GM20000 (cell line): ENCODE measurements at places on chromosomes 4 and X.

DNA sequence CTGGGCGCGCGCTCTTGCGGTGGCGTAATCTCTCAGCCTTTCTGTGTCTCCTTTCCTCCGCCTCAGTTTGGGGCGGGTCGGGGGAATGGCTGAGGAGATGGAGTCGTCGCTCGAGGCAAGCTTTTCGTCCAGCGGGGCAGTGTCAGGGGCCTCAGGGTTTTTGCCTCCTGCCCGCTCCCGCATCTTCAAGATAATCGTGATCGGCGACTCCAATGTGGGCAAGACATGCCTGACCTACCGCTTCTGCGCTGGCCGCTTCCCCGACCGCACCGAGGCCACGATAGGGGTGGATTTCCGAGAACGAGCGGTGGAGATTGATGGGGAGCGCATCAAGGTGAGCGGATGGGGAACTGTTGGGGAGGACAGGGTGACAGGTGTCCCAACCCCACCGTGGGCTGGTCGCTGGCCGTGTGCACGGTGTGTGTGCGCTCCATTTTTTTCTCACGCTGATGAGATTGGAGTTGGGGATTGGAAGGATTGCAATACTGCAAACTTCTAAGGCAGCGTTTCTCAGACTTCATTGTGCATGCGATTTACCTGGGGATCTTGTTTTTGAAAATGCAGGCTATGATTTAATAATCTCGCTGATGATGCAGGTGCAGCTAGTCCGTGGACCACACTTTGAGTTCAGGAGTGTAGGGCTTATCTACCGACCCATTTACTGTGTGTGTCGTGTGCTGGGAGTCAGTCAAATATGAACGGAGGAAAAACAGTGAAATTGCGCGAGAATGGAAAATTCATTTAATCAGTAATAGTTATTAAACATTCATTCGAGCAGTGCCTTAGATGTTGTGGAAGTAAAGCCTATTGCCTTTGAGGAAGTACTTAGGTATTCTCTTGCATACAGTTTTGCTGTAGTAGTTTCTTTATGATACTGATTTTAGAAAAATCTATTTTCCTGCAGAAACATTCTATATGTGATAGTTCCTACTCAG is at the start of gene RAB33B:
Gene RAB33B (plus strand): TSS at position 11 of the 935 bp plus-strand sequence. CDS start 75 bp downstream, at position 86.
- DNase-seq, result no peak

GRCh38 chrX:108123591-108124366 is 32.2 kb downstream of the ATG4A start:
- DNase-seq, result no peak

DNA sequence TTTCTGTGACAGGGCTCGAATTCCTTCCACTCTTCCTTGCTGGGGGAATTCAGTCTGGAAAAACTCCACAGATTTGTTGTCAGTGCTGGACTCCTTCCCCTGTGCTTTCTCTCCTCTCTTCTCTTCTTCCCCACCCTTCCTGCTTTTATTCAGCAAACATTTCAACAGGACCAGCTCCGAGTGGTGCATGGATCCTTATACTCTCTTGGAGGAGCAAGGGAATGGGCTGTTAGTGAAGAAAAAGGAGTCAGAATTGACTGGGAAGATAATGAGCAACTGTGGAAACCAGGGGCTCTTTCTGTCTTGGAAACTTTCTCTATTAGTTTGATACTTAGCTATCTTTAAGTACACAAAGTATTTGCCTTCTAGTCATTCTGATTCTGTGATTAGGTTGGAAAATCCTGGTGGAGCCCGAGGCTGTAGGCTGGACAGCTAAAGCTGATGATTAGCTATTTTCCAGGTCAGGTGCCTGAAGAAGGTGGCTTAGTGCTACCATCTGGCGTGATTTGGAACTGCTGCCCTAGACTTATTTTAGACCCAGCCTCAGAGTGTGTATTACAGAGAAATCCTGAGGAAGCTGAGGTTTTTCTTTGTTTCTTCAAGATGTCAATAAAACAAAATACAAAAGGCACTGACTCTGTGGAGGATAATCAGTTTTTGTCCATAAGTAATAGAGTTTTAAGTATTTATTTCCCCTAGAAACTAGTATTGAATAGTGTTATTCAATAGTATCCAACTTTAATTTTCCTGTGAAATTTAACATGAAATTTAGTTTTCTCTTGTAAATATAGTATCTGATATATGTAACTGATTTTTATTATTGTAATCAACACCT is 38.4 kb downstream of the NAP1L5 start:
- peak; percentile 55 for DNase-seq

- no peak for DNase-seq
Observed at GRCh38 chr4:128424527-128425497, 137.2 kb upstream of the PGRMC2 start.

GRCh38 chr4:140633124-140633523 is 64.4 kb upstream of the UCP1 start:
- DNase-seq, result no peak

DNA sequence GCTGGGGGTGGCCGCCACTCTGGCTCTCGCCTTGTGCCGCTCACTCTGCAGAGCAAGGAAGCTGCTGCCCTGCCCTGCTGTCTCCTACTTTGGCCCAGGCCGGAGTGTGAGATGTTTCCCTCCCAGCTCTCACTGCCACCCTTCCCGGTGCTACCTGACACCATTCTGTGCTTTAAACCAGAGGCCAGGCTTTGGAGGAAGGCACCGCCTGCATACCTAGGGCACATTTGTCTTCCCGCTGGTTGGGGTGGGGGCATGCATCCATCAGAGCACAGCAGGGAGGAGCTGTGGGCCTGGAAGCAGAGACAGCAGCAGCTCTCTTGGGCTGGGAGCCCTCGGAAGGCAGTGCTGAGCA is 96.9 kb upstream of the PSAPL1 start:
- DNase-seq, result no peak

DNA sequence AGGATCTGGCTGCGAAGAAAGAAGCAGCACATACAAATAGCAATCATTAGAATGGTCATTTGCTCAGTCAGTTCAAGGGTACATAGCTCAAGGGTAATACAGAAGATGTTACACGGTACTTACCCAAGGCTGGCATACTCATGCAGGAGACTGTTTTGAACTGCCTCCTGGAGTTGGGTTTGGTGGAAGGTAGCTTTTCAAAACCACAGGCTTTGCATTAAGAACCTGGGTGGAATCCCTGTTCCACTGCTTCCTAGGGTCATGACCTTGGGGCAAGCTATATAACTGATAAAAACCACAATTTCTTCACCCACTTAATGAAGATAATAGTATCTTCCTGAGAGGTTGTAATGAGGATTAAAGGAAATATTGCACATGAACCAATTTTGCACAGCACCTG is 36.5 kb downstream of the TBC1D9 start:
- no peak for DNase-seq

GRCh38 chrX:53312946-53313727 is 31.8 kb upstream of the IQSEC2 start:
- DNase-seq, result peak; percentile 54

DNA sequence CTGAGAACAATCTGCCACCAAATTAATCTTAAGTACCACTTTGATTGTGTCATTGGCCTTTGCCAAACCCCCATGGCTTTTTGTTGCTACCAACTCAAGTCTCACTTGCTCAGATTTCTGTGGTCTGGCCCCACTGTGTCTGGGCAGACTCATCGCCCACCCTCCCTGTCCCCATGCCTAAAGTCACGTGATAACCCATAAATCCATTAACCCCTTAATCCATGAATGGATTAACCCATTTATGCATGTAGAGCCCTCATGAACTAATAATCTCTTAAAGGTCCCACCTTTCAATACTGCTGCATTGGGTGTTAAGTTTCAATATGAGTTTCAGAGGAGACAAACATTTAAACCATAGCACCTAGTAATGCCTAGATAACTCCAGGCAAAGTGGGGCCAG is 78.5 kb upstream of the BLTP1 start:
- no peak for DNase-seq

- DNase-seq, result no peak
Observed at GRCh38 chrX:25124391-25124790, 108.6 kb upstream of the ARX start.

GRCh38 chr4:67106861-67107460 is 438.3 kb downstream of the CENPC start:
- DNase-seq, result no peak

GRCh38 chrX:40773809-40774208 is 38.5 kb upstream of the MED14 start:
- DNase-seq, result no peak

- no peak for DNase-seq
Observed at GRCh38 chr4:88605736-88606135, 13.5 kb downstream of the HERC3 start.

GRCh38 chrX:130560544-130560943 is 158.8 kb downstream of the RBMX2 start:
- DNase-seq, result no peak

GRCh38 chr4:85734424-85734831 is 259.5 kb downstream of the ARHGAP24 start:
- no peak for DNase-seq

DNA sequence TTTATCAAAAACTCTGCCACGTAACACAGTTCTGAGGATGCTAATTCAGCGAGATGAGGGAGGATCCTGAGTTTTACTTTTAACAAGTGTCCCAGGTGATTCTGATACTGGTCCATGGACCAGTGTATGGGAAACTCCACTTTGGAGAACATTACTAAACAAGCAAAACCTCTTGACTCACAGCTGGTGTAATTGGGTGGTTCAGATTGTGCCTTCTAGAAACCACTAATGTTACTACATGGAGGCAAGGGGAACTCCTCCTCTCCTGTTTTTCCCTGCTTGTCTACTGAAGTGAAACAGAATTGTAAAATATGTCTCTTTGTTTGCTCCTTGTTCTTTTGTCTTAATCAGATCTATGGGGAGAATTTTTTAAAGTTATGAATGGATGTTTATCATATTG is 62.6 kb downstream of the FRAS1 start:
- no peak for DNase-seq

GRCh38 chrX:16188687-16189086 is 21.4 kb downstream of the MAGEB17 start:
- no peak for DNase-seq

- no peak for DNase-seq
Observed at GRCh38 chrX:49191574-49192011, 5.4 kb upstream of the PRICKLE3 start.

GRCh38 chr4:55658657-55659056 is 22.6 kb upstream of the NMU start:
- DNase-seq, result no peak

GRCh38 chr4:162988530-162988929 is 178.2 kb downstream of the NAF1 start:
- DNase-seq, result no peak

DNA sequence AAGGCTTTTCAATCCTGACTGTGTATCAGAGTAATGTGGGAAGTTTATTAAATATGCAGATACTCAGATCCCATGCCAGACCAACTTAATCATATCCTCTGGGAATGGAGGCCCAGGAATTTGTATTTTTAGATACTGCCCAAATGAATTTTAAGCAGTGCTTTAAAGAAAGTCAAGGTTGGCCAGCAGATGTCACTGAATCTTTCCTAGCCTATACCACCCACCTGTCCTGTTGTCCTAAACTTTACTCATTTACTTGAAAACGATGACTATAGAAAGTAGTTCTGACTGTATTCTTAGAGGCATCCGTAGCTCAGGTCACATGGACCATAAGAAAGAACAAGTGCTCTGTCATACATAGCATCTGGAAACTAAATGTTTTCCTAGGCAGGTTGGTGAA is 79.9 kb downstream of the AMOT start:
- DNase-seq, result peak; percentile 7

GRCh38 chr4:76449833-76450232 is 14.8 kb downstream of the SHROOM3 start:
- DNase-seq, result no peak

DNA sequence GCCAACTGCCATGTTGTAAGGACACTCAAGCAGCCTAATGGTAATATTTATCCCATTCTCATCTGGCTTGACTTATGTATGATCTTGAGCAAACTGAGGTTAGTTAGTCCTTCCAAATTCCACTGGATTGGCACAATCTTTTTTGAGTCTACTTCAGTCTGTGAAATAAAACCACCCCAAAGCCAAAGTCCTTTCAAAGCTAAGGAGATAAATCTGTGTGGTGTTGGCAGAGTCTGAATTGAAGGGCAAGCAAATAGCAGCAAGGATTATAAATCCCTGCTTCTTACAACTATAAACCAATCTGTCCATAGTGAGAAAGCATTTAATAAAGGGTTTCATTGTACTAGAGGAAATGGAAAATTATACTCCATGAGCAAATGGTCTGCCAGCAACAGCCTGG is 233.9 kb upstream of the GLRA2 start:
- no peak for DNase-seq

DNA sequence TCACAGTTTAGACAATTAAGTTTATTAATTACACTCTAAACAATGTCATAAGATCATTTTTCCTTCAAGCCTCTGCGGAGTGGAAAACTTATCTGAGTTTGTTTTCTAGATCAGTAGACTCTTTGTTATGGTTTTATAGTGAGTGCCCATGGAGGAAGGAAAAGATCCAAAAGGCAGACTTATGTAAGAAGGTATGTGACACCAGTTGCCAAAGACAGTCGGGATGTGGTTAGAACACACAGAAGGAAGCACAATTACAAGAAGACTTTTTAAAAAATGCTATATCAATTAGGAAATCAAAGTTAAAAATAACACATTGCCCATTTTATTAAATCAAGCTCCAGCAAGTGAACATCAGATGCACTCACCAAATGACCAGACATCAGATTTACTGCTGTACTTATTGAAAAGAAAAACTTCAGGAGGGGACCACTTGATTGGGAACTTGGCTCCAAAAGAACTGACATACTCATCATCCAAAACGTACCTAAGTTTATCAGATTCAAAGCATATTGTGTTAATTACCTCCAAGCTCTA is 57.1 kb downstream of the NIPAL1 start:
- DNase-seq, result no peak

- no peak for DNase-seq
Observed at GRCh38 chr4:174604198-174604597, 81.9 kb upstream of the HPGD start.

DNA sequence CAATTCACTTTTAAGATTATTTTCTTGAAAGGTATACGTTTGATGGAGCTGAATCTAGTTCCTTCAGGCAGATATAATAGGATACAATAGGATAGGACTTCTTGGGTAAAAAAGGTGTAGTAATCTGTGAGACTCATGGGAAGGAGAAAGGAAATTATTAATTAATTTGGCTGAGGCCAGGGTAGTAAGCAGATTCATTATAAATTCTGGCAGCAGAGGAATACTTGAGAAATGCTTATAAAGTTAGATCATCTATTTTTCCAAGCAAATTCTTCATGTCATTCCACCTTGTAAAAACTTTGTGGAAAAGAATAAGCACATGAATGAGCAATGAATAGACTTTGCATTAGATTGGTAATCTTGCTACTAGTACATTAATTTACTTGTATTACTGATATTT is 46.9 kb downstream of the GYPE start:
- no peak for DNase-seq

- no peak for DNase-seq
Observed at GRCh38 chr4:147772459-147772969, 40.6 kb downstream of the ARHGAP10 start.

DNA sequence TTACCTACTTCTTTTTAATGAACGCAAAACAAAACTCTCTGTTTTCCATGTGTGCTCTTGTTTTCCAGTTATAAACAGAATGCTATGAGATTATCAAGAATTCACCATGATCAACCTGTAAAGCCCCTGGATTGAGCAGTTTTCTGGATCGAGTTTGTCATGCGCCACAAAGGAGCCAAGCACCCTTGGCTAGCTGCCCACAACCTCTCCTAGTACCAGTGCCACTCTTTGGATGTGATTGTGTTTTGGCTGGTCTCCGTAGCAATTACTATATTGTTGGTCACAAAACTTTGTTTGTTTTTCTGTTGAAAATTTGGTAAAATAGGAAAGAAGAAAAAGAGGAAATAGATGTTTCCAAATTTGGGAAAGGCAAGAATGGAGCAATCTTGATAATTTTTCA is 51.1 kb downstream of the UGT2B7 start:
- no peak for DNase-seq
